ENCODE measurements at places on chromosomes 5 and 9.

- no peak for DNase-seq
Observed at GRCh38 chr9:111916234-111916645, 19.6 kb downstream of the UGCG start.

GRCh38 chr9:98219794-98220370 lies 27.4 kb upstream of the CORO2A start:
- DNase-seq = no peak

DNA sequence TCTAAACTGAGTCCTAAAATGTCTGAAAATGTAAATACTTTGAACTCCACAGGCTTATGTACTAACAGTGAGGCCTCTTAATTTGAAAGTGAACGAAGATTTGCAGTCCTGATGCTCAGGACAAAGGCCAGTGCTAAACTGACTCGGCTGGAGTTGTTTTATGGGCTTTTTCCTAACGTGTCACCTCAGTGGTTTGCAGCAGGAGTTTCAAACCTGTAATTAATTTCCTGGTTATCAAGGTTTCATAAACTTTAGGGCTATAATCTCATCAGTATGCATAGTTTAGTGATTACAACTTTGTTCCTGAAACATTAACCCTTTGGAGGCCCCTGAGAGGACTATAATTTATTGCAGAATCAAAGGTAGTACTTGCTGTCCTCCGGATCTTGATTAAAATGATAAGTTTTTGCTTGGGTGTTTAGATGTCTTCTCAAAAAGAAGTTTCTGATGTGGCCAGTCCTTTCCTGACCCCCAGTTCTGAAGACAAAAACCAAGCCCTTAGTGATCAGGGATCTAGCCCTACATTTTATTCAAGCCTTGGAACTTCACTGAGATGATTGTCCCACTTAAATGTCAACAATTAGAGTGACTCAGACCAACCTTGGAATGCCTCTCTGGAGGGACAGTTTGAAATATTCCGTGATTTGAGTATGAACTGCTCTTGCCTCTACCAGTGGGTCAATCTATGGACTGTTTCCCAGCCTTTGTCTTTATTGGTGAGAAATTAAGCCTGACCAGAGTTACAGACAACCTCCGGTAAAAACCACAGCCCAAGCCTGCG lies 11.1 kb upstream of the S100Z start:
- DNase-seq = no peak

DNA sequence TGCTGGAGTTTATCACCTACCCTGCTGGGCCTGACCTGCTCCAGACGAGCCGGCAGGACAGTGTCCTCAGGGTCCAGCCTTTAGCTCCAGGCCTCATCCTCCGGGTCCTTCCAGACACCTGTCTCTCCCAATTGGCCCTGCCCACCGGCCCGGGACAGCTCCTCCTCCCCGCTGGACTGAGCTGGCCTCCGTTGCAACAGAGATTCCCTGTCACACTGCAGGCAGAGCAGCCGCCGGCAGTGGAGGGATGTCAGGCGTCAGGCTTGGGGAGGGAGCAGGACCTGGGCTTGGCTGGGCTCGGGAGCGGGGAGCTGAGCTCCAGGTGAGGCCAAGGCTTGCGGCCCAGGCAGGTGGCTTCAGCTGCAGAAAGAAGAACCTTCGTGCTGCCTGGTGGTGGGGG lies 1.7 kb downstream of the KCNT1 start:
- DNase-seq = no peak

DNA sequence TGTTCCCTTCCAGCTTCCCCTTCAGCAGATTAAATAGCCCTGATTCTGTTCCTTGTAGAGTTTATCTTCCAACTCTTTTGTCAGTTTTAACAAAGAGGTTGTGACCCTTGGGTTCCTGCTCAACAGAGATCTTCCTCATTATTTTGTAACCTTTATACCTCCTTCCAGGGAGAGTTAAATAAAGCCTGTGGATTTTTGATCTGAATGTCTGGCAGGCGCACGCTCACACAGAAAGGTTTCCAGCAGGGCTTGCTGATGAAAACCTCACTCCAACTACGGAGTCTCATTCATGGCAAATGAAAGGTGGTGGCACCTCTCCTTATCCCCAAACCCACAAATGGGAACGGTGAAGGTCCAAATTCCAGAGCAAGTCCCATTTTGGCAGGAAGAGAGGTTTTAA lies 129.0 kb downstream of the SREK1 start:
- peak; percentile 5 for DNase-seq

DNA sequence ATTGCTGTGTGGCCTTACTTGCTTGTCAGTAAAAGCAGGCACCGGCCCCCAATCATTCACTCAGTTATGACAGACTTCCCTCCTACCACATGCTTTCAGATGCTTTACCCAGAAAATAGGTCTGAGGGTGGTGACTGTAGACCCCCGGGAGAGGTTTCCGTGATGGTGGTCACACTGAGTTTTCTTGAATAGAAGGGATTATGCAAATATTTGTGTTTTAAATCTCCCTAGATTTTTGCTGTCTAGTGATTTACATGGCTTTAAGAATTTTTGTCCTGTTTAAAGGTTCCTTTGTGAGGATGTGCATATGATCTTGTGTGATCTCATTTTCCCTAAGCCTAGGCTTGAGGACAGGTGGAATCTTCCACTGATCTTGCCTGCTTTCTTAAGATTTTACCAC lies 281.7 kb downstream of the FANCC start:
- no peak for DNase-seq

DNA sequence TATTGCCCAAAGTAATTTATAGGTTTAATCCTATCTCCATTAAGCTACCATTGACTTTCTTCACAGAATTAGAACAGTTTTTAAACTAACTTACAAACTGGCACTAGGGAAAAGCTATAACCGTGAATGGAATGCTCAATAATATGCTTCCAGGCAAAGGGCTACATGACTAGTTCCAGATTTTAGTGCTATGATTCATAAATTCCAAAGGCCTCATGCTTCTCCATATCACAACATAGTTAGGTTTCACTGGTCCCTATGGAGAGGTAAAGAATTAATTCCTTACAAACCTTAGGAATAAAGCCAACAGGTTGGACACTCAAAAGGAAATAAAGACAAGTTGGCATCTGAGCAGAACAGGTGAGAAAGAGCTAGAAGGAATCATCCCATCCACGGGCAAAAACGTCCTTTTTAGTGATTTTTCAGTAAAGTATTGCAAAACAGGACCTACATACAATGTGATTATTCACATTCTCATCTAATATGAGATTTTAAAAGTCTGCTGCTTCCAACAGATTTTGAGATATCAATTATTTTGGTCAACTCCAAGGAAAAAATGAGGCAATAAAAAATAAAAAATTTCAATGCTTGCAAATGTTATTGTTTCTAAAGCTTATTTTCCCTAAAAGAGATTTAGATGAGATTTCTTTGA lies 97.0 kb upstream of the TARS1 start:
- DNase-seq = no peak

DNA sequence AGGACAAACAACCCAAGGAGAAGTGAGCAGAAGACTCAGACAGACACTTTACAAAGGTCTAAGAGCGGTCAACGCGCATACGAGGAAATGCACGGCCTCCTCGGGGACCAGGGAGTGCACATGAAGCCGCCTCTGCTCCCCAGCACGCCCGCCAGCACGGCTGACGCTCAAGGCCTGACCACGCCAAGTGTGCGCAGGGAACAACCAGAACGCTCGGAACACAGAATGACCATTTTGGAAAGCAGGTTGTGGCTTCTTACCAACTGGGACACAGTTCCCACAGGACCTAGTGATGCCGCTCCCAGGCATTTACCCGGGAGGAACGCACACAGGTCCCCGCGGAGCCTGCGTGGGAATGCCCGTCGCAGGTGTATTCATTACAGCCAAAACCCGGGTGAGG lies 191.5 kb upstream of the PPP1R26 start:
- no peak for DNase-seq

GRCh38 chr5:138336952-138337684 lies 948 bp upstream of the FAM53C start:
- peak; percentile 88 for DNase-seq

DNA sequence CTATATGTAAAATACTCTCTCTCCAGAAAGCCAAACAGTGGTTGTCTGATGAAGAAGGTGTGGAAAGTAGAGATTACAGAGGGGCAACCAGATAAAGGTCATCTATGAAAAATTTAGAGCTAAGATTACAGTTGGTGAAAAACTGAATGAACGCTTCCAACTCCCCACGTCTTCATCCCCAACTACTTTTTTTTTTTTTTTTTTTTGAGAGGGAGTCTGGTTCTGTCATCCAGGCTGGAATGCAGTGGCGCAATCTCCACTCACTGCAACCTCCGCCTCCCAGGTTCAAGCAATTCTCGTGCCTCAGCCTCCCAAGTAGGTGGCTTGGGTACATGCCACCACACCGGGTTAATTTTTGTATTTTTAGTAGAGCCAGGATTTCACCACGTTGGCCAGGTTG lies 64.3 kb downstream of the RAPGEF6 start:
- no peak for DNase-seq

- DNase-seq = no peak
Observed at GRCh38 chr9:27533311-27533710, 3.7 kb upstream of the MOB3B start.

DNA sequence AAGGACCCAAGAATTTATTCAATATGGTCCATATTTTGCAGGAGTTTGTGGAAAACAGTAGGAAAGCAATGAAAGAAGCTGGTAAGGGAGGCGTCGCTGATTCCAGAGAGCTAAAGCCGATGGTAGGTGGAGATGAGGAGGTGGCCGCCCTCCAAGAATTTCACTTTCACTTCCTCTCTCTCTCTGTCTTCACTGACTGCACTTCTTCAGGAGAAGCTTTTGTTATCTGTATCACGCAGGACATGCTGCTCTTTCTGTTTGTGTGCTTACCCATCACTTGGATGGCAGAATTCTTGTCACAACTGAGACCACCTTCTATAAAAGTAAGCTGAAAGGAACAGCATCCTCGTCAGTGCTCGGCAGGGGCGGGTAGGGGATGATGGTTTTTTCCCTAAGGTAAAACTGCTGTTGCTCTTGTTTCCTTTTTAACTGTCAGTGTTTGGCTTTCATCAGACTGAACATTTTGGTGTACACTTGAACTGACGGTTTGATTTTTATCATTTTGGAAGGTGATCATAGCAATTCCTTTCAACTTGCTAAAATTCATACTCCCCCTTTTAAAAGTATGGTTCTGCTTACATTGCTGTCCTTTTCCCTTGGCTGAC lies 62.4 kb upstream of the FSD1L start:
- no peak for DNase-seq

- no peak for DNase-seq
Observed at GRCh38 chr9:129551393-129551973, 69.4 kb downstream of the C9orf50 start.

DNA sequence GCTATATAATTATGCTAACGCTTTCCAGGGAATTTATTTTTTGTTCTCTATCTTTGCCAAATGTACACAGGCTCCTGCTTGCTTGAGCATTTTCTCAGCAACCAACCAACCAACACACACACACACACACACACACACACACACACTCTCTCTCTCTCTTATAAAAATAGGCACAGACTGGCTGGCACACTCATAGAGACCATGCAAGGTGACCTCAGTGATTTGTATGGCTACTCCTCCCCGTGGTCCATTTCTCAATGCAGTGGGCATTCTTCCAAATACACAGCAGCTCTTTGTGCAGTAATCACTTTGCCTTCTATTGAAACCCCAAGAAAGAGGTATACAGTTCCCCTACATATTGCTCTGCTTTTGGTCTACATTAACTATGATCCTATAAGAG lies 416.0 kb downstream of the MAN2A1 start:
- DNase-seq = no peak

DNA sequence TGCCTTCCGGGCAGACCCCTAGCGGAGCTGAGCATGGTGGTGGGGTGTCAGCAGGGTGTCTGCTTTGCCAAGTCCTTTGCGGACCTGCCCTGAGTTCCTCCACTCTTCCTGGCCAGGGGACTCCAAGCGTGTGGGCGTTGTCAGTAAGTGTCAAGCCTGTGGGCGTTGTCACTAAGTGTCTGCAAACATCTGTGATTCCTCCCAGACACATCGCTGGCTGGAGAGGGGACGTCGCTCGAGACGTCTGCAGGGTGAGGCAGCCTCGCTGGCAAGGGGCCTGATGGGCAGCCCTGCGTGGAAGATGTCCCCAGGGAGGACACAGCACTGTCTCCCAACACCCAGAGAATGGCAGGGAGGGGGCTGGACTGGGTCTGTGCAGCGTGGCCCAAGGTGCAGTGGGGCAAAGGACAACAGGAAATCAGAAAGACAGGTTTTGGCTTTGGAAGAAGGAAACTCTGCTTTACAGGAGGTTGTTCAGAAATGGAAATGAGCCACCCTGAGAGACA lies 28.8 kb downstream of the ADAMTSL2 start:
- no peak for DNase-seq

GRCh38 chr9:104895572-104895971 lies 32.4 kb downstream of the ABCA1 start:
- DNase-seq = no peak

GRCh38 chr5:107948377-107948776 lies 277.6 kb upstream of the EFNA5 start:
- no peak for DNase-seq

DNA sequence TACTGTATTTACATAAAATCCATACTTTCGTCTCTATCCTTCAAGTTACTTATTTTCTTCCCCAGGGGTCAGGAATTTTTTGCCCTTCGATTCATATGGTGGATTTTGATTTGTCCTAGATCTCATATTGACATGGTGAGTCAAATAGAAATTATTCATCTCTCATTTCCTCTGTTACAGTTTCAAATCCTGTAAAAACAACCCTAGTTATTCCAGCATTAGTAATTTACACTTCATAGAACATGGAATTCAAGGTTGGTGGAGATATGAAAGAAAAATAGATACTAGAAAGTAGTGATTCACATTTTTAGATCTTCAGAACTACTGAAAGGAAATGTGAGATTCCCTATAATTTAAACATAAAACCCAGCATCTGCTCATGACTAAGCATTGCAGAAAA lies 1331.0 kb upstream of the CDH9 start:
- no peak for DNase-seq

DNA sequence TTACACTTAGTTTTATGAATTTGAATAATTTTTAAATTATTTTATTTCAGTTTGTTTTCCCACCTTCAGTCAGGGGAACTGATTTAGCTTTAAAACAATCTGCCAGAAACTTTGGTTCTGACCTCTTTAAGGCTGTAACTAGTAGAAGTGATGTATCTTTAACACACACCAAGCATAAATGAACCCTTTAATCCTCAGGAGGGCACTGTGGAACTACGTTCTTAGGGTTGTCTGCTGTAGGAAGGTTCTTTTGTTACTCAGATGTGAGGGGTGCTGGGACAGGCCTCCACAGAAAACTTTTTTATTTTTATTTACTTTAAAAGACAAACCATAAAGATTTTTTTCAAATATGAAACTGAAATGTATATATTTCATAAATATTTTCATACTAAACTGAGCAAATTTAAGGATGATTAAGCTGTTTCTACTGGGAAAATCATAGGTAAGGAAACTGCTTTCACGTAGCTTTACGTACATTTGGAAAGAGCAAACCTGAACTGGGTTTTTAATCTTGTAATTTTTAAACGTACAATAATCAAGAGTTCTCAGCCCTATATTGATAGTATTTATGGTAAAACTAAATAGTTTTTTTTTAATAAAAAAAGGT lies 5.3 kb downstream of the KLF4 start:
- no peak for DNase-seq

GRCh38 chr5:154614595-154614994 lies 136.6 kb upstream of the HAND1 start:
- DNase-seq = no peak

Data from NCI-H2227 treated with DMSO at 0.1 percent for 48 hours (cell line).